HFFc6 (cell line): ENCODE measurements at places on chromosomes 6 and 20. TPM values are rescaled to one million over a fixed set of nuclear protein-coding genes. Genes with fewer than 3 reads are reported as not detected.

ID4 gene
- 6.5 to 11.9 TPM (median 7.5 TPM) in 3 replicates for total RNA-seq

CLPSL1 gene
- total RNA-seq = not detected in 2 replicates

TMEM244 gene
- not detected in 3 replicates for total RNA-seq

DNA sequence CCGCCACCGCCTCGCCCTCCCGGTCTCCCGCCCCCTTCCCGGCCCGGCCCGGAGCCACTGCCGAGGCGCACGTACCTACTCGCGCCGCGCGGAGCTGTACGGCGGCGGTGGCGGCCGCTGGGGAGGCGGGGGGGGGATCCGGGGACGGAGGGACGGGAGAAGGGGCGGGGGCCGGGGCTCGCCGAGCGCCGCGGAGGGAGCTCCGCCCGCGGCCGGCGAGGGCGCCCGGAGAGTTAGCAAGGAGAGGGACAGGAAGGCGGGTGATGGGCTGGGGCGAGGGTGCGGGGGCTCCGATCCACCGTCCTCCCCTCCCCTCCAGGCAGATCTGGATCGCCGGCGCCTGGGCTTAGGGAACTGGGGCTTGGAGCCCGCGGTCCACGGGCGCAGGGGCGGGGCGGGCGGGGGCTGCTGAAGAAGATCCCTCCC, 548 bp upstream of the TMEM74B start:
- no peak for DNase-seq

GRCh38 chr6:161370880-161371279, 97.0 kb upstream of the AGPAT4 start:
- peak; percentile 71 for DNase-seq

DNA sequence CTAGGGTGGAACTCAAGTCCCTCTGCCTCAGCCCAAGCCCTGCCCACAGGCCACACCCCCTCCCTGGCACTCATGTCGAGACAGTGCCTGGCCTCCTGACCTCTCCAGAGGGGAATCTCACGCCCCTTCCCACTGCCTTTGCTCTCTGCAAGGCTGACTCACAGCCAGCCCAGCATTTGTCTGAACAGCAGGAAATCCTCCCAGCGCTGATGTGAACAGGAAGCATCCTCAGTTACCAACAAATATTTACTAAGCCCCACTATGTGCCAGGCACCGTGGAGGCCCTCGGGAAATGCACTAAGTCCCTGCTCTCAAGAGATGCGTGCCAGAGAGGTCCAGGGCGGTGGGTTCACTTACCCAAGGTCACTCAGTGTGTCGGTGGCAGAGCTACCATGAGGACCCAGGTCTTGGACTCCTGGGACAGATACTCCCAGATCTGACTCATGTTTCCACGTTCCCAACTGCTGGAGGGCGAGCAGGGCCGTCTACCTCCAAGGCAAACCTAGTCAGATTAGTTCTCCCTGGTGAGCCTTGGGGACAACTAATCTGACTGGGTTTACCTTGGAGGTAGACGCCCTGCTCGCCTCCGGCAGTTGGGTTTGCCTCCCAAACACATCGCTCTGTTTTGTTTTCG, 7.8 kb downstream of the ADA start:
- DNase-seq = peak; percentile 67

DNA sequence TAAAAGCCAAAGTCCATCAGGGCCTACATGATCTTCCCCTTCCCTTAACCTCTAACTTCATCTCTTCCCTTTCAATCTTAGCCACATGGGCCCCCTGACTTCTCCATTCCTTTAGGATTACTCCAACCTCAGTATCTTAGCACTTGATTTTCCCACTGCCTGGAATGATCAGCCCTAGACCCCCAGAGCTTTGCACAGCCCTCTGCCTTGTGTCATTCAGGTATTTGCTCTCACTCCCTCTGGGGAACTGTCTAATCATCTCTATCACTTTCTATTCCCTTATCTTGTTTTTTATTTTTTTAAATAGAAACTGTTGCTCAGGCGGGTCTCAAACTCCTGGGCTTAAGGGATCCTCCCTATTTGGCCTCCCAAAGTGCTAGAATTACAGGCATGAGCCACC, 13.3 kb upstream of the ZNFX1 start:
- no peak for DNase-seq
